Ecto neural progenitor cell (in vitro differentiated cells): ENCODE measurements at places on chromosomes 2 and 18.

- no peak for DNase-seq
Observed at GRCh38 chr2:29718076-29718686, 203.2 kb downstream of the ALK start.

DNA sequence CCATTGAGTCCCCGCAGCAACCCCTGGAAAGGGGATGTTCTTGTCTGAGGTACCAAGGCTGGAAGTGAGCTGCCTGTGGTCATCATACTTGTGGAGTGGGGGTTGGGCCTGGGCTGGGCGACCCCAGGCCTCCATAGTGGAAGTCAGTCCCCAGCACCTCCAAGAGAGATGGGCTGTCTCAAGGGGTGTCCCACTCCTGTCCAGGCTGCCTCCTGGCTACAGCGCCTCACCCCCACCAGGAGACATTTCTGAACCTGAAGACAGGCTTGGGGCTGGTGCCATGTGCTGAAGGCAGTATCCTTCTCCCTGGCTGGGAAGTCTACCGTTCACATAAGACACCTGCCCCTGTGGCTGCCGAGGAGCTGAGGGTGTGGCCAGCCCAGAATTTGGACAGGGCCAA is 28.9 kb downstream of the INHBB start:
- DNase-seq: no peak

DNA sequence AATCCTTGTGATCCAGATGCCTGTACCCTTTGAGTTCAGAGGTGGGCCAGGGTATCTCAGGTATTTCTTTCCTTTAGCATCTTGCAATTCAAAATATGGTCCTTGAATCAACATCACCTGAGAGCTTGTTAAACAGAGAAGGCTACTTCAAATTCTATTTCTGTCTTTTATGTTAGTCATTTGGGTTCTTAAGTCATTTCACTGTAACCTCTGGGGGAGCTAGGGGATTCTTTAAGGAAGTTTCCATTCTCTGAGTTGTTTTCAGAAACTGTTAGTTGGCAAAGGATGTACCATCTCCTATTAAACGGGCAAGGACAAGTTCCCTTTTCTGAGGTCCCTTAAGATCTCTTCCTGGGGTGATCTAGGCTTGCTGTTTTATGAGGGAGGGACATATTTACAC is 16.6 kb downstream of the CFLAR start:
- no peak for DNase-seq

GRCh38 chr2:232310121-232310520 is 68.4 kb upstream of the ALPP start:
- DNase-seq: no peak

GRCh38 chr2:70516596-70516995 is 37.0 kb downstream of the TGFA start:
- no peak for DNase-seq

DNA sequence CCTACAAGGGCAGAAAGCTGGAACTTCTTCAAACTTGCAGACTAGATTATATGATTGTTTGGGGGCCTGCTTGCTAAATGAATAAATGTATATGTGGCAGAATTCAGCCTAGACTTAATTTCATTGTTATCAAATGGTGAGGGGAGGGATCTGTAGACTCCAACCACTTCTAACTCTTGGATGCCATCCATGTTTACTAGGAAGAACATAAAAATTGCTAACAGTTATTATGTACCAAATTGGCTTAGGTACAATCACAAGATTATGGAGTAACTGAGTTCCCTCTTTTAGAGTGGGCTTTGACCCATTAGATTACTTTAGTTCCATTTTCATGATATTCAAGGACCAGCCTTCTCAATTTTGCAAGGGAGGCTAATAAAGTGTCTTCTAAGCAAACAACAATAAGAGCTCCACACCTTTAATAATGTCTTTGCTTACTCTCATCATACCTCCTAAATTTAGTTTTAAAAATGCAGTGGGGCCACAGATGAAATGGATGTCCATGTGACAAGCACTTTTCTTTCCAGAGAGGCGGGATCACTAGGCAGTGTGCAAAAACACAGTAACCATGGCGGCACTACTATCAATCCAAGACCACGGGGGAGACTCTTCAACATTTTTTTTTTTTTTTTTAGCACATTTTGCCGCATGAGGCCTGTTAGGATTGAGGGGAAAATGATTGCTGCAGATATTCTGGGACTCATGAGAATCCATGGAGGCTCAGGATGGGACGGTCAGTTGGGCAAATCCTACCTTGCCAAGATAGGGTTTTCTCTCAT is 217.6 kb upstream of the SPRED2 start:
- DNase-seq: no peak

DNA sequence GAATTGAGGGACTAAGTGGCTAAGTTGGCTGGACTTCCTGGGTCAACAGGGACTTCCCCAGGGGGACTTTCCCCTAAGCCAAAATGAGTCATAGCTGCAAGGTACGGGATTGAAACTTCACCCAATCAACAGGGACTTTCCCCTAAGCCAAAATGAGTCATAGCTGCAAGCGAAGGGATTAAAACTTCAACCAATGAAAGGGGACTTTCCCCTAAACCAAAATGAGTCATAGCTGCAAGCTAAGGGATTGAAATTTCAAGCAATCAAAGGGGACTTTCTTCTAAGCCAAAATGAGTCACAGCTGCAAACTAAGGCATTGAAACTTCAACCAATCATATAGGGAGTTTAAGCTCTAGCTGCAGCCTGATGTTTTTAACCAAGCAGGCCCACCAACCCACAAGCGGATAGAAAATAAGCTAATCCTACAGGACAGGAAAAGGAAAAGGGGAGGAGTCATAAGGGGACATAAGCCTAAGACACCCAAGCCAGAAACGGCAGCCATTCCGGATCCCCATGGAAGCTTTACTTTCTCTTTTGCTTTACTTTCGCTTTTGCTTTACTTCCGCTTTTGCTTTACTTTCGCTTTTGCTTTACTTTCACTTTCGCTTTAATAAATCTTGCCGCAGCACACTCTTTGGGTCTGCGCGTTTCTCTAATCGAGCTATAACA is 1375.4 kb upstream of the CELF4 start:
- DNase-seq: no peak

- DNase-seq: no peak
Observed at GRCh38 chr2:138030459-138030858, 66.2 kb downstream of the HNMT start.

DNA sequence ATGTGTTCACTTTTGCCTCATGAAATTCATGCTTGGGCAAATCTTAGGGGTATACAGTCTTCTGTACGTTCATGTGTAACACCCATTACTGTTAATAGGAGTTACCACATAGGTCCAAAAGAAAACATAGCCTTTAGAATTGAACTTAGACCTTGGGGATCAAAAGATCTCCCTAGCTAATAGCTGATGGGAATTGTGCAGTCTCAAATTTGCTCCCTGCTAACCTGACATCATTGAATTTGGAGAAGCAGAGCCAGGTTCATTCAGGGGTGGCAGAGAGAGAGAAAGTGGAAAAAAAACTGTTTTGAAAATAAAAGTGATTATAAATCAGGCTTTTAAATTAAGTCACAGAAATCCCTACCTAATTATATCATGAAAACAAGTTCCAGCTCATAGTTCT is 28.0 kb upstream of the PPP3R1 start:
- no peak for DNase-seq

- DNase-seq: no peak
Observed at GRCh38 chr2:60840880-60841279, 40.5 kb upstream of the REL start.

GRCh38 chr2:100208141-100208770 is 65.9 kb upstream of the AFF3 start:
- DNase-seq: no peak

DNA sequence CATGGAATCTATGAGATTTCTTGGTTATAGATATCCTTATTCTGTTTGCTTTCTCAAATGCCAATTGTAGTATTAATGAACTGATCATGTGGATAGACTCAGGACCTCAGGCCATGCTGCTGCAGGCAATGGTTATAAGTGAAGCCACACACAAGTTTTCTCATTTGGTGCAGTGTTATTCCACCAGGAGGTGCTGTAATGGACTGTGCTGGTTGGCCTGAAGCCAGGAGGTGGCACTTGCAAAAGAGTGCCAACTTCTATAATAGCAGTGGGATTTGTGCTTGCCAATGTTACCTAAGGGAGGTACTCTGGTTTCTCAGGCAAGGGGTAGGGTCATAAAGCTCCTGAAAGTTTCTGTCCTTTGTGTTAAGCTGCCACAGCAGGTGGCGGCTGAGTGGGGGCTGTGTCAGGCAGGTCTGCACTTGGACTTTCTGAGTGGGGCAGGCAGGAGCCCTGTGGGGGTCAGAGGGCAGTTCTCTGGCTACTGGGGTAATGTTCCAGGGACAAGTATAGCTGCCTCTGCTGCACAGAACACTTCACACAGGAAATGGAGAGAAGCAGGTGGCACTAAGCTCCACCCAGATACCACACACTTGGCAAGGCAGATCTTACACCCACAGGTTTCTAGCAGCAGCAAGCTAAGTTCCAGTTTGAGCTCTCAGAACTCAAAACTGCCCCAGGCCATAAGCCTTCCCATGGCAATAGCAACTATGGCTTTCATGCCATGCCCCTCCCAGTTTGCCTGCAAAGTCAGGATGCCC is 352.6 kb upstream of the CWC22 start:
- DNase-seq: no peak

GRCh38 chr2:109143214-109144187 is 14.5 kb downstream of the SH3RF3 start:
- DNase-seq: no peak

GRCh38 chr2:191362841-191363240 is 117.6 kb downstream of the MYO1B start:
- DNase-seq: no peak

DNA sequence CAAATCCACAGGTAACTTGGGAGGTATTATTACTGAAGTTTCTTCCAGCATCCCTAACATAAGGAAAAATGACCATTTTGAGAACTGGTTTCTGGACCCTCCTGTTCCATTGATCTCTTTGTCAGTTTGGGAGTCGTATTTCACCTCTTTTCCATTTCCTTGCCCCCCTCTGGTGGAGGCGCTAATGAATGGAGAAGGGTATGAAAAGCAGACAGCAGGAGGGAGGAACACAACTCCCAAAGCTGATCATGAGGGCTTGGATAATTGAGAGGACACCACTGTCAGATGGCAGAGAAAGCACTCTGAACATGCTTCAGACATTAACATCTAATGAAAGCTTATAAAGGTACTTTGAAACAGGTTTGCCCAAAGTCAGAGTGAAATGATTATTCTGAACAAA is 56.6 kb upstream of the TLK1 start:
- no peak for DNase-seq
